Activated naive CD8-positive, alpha-beta T cell treated with anti-CD3 and anti-CD28 coated beads, Interleukin-2, amount 10 ng/mL, durations not matched to agents 7 days and 5 days (primary cell): ENCODE measurements at places on chromosomes 2 and 18.

- no peak for DNase-seq
Measured at GRCh38 chr2:54859997-54860701, 136.7 kb downstream of the EML6 start.

- no peak for DNase-seq
Measured at GRCh38 chr2:47339745-47340541, 63.0 kb upstream of the MSH2 start.

GRCh38 chr2:19674051-19675002 is 227.5 kb downstream of the TTC32 start:
- no peak for DNase-seq

DNA sequence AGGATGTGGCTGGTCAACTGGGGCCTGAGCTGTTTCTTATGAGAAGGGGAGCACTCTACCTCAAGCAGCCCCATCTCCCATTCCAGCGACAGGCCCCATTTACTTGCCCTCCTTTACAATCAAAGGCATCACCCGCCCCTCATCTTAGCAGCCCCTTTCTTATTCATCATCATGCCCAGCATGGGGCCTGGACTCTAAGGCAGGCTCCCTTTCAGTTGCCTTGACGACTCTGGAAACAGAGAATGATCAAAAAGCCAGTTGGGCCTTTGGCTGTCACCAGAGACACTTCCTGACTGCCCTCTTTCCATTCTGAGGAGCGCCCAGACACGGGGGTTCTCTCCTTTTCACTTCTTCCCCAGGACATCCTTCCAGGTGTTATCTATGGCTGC is 11.2 kb downstream of the CELF4 start:
- no peak for DNase-seq

DNA sequence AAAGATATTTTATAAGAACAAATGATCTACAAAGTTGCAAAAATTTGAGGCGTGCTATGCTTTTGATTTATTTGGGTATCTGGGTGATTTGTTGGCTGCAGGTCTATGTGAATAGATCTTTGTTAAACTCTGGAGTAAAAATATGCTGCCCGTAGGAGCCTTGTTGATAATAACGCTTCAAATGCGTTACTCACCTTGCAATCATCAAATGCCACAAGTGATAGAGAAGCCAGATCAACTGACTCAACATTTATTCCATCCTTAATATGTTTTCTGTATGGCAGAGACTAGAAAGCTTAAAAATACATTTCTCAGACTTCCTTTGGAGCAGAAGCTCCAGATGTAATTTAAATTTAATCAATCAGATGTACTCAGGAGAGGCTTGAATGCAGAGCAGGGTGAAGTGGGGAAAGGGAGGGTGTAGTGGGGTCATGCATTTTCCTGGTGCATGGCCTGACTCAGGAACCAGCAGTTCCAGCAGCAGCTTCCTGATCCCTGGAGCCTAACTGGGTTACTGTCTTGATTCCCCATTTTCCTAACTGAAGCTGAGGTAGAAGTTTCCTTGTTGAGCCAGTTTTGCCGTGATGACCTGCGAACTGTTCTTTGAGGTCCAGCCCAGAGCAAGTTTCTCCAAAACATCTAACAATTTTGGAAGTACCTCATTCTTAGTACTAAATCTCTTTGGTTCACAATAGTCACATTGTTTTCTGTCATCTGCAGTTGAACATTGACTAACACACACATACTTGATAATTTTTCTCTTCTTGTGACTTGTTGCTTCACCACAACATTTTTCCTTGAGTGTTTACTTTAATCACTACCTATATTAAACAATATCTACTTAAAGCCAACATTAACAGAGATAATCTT is 284.7 kb upstream of the CWC22 start:
- no peak for DNase-seq
